ENCODE measurements at places on chromosomes 11 and 22.

DNA sequence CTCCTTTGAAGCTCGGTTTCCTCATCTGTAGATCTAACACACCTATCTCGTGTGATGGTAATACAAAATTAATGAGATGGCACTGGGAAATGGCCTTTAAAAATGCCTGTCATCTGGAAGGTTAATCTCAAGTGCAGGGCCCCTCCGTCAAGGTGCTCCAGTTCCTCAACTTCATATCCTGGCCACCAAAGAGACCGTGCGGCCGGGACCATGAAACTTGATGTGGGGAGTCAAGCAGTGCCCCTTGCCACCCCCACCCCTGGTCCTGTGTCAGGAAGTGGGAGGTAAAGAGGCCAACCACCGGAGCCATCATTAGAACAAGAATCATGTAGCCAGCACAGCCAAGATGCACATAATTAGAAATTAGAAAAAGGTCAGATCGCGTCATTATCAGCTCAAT, 108.2 kb downstream of the FEZ1 start:
- no peak for DNase-seq

DNA sequence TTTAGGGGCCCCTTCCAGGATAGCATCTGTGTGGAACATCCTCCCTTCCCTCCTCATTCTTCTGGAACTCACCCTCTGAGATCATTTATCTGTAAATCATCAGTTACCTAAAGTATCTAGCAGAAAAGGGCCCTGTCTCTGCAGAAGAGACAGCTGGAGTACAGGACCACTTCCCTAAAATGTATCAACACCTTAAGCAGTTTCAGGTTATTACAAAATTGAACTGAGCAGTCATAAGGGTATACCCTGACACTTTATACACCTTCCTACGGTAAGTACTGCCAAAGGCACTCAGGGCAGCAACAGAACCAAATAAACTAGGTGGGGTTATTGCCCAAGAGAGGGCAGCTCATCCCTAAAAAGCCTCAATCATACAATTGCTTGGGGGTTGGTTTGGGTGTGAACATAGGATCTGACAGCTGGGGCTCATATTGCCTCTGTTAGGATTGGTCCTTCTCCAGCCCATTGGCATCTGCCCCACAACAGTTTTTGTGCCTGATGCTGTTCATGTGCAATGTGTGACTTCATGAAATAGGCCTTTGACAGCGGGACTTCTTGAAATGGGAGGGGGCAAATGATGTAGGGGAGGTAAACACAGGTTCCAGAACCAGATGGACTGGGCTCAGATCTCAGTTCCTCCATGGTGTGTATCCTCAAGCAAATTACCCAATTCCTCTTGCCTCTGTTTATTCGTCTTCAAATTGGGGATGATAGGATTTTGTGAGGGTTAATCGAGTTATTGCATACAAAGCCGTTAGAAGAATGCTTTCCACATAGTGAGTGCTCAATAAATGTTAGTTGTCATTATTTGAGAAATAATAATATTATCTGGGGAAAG, 2.9 kb downstream of the POU2AF3 start:
- DNase-seq, result no peak

- no peak for DNase-seq
Observed at GRCh38 chr11:28767574-28767973, 659.4 kb downstream of the METTL15 start.

GRCh38 chr22:48721395-48721669, 1106.3 kb downstream of the BRD1 start:
- DNase-seq, result no peak

GRCh38 chr11:131658414-131658813, 288.0 kb downstream of the NTM start:
- DNase-seq, result no peak

DNA sequence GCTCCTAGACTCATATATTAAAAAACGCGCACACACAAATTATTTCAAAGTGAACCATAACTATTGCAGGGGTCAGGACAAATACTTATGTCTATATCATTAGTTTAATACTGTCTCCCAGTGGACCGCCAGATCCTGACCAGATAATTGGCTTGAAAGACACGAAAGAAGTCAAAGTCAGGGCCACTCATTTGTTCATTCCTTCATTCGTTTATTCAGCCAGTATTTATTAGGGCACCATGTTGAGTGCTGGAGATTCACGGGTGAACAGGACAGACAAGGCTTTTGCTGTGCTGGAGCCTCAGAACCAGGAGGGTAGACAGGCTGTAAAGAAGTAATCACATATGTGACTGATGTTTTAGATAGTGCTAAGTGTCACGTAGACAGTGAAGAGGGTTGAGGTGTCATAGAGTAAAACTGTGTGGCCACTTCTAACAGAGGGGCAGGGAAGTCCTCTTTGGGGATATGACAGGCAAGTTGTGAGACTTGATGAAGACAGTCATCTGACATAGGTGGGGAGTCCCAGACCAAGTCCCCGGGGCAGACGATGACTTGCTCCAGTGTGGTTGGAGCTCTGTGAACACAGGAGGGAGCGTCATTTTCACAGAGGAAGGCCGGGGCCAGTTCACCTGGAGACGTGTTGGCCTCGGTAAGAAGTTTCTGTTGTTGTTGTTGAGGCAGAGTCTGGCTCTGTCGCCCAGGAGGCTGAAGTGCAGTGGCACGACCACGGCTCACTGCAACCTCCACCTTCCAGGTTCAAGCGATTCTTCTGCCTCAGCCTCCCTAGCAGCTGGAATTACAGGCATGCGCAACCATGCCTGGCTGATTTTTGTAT, 25.9 kb downstream of the RBX1 start:
- DNase-seq, result no peak

DNA sequence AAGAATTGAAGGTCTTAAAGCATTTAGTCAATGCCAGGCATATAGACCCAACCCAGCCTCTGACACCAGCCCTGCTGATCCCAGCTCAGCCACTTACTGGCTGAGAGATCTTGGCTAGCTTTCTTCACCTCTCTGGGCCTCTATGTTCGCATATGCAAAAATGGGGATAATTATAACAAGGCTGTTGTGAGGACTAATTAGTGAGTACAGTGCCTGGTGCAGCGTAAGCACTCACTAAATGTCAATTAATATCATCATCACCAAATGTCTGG, 10.5 kb downstream of the CHST1 start:
- DNase-seq, result no peak

DNA sequence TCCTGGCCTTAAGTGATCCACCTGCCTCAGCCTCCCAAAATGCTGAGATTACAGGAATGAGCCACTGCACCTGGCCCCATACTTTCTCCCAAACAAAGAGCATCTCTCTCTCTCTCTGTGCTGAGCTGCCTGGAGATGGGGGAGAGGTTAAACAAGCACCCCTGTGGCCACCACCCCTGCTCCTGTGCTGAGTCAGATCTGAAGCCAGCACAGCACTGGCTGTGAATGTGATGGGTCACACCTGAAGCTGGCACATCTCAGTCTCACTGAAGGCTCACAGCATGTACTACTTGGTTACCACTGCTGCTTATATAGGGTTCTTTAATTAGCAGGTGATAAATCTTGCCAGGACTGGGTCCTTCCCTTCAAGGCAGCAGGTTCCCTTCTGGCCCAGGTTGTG, 10.8 kb upstream of the WEE1 start:
- no peak for DNase-seq

- DNase-seq, result no peak
Observed at GRCh38 chr22:36741204-36741793, 34.6 kb downstream of the IFT27 start.

- no peak for DNase-seq
Observed at GRCh38 chr11:70473873-70474690, 75.8 kb downstream of the CTTN start.

- DNase-seq, result no peak
Observed at GRCh38 chr11:104916442-104916841, 18.2 kb upstream of the CASP12 start.

DNA sequence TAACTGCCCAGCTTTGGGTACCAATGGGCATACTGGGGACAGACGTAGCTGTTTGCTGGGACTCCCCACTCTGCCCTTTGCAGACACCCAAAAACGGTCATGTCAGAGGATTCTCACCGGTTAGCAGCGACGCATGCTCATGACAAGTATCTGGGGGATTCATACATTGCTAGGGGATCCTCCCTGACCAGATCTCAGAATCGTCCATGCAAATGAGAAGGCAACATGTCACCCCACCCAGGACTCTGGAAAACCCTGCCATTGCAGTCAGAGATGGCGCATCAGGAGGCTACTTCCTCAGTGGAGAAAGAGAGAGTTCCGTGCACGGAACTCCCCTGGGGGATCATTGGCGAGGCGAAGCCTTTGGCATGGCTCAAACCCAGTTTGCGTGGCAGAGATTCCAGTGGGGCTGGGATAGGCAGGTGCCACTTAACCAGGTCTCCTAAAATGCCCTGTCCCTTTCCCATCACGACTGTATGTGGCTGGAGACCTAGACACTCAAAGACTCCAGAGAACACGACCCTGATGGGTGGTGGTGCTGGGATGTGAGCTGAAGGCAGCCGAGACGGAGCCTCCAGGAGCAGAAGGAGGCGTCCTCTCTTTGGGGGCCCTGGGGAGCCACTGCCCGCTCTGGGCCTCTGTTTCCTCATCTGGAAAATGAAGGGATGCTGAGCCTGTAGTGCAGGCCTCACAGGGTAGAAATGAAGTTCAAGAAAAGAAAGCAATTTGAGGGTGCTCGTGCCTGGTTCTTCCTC, 4.9 kb downstream of the RGL4 start:
- no peak for DNase-seq

GRCh38 chr22:49022816-49023160, 804.9 kb downstream of the BRD1 start:
- no peak for DNase-seq

- DNase-seq, result no peak
Observed at GRCh38 chr22:29011240-29012100, 50.2 kb downstream of the C22orf31 start.

DNA sequence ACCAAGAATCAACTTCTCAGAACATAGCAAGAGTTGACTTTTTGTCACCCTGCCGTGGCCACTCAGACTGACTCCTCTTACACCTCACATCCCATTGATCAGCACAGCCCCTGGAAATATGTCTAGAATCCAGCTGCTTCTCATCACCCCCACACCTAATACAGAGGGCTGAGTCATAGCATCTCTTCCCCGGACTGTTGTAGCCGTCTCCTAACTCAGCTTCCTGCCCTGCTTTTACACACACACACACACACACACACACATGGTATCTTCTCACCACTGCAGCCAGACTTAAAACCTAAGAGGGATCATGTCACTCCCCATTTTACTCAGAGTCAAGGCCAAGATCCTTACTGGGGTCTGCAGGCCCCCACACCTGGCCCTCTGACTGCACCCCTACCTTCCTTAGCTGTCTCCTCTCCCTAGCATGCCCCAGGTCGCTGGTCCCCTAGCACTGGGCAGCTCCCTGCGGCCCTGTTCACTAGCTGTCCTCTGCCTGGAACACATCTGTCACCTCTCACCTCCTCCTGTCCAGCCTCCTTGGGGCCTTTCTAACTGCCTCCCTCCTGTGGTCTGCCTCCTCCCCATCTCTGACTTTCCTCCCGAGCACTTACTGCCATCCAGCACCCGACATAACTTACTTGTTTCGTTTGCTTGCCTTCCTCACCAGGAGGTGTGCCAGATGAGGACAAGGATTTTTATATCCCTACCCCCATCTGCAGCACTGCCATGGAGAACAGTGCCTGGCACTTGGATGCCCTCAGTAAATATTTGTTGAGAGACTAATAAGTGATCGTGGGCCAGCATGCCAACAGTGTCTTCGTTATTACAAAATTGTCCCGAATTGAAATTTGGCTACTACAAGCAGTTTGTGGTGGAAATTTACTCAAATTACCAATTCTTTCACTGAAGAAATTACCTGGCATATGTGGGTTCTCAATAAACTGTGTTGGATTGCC, 61.9 kb downstream of the BMAL1 start:
- DNase-seq, result no peak

GRCh38 chr11:122538060-122538459, 117.5 kb upstream of the UBASH3B start:
- no peak for DNase-seq

- no peak for DNase-seq
Observed at GRCh38 chr22:45582236-45582954, 79.7 kb downstream of the FBLN1 start.

GRCh38 chr11:66720899-66721470, 8.0 kb downstream of the SPTBN2 start:
- DNase-seq, result no peak

GRCh38 chr22:39937906-39938305, 22.3 kb upstream of the TMA7B start:
- no peak for DNase-seq

- DNase-seq, result no peak
Observed at GRCh38 chr11:3824714-3825472, 15.9 kb downstream of the RHOG start.

GRCh38 chr11:2434008-2434407, 10.3 kb downstream of the TRPM5 start:
- no peak for DNase-seq

GRCh38 chr11:35418282-35419183, 825 bp downstream of the SLC1A2 start:
- DNase-seq, result no peak

- no peak for DNase-seq
Observed at GRCh38 chr22:25199731-25200520, at the start of gene CRYBB3. TSS of gene CRYBB3 (plus strand) at chr22:25199858. CDS start at chr22:25201397, 1,539 bp downstream.

DNA sequence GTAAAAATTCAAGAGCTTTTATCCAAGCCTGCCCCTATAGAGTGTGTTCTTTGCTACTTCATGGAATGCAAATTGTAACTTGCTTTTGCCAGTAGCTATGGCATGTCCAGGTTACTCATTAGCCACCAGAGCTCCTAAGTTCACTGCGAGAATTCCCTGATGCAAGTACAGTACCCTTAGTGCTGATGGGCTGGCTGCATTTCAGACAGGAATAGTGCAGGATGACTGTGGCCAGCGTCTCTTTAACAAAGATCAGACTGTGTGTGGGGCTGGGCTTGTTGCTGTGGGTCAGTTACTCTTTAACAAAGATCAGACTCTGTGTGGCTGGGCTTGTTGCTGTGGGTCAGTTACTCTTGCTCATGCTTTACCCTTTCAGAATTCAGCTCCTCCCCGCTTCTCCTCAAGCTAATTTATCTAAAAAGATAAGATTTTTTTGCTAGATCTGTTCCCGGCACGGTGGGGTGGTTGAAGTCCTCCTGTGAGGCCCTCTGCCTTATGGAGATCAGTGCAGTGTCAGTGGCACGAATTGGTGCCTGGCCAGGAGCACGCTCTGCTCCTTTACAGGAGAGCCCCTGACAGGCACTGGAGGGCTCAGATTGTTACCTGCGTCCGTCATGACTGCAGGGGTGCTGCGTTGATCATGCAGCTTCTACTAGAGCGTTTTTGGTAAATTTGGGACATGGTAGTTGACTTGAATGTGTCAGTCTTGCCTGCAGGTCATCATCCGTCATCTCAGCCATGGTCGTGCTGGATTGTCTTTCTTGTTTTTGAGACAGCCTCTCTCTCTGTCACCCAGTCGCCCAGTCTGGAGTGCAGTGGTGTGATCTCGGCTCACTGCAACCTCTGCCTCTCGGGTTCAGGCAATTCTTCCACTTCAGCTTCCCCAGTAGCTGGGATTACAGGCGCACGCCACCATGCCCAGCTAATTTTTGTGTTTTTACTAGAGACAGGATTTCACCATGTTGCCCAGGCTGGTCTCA, 27.0 kb downstream of the AP2A2 start:
- no peak for DNase-seq

GRCh38 chr11:113105592-113105991, 144.4 kb downstream of the NCAM1 start:
- DNase-seq, result no peak
